Bronchial epithelial cell (primary cell): ENCODE measurements at places on chromosomes 11 and 22. TPM values are rescaled to one million over a fixed set of nuclear protein-coding genes. Genes with fewer than 3 reads are reported as not detected.

The RFPL2 gene
- total RNA-seq = not detected in 2 replicates

The PATZ1 gene
- 3.2 and 5.3 TPM in 2 replicates for total RNA-seq

The MAPK8IP1 gene
- total RNA-seq = 0.26 and 0.90 TPM in 2 replicates

The INSC gene
- total RNA-seq = 0.53 and 1.2 TPM in 2 replicates

The CDC45 gene
- total RNA-seq = 0.26 and 1.2 TPM in 2 replicates

The CSF2RB gene
- under 0.01 TPM in 1 of 2 replicates, not detected in the other for total RNA-seq

The NELL1 gene
- not detected in 2 replicates for total RNA-seq

The TESMIN gene
- total RNA-seq = 1.4 and 2.4 TPM in 2 replicates

The HEPHL1 gene
- 0.26 and 0.51 TPM in 2 replicates for total RNA-seq

The FIBIN gene
- total RNA-seq = 14.2 and 33.4 TPM in 2 replicates
